ENCODE measurements at places on chromosomes 4 and X.

- DNase-seq: no peak
These were observed 69.8 kb upstream of the RAI2 start for GRCh38 chrX:17930850-17931249.

DNA sequence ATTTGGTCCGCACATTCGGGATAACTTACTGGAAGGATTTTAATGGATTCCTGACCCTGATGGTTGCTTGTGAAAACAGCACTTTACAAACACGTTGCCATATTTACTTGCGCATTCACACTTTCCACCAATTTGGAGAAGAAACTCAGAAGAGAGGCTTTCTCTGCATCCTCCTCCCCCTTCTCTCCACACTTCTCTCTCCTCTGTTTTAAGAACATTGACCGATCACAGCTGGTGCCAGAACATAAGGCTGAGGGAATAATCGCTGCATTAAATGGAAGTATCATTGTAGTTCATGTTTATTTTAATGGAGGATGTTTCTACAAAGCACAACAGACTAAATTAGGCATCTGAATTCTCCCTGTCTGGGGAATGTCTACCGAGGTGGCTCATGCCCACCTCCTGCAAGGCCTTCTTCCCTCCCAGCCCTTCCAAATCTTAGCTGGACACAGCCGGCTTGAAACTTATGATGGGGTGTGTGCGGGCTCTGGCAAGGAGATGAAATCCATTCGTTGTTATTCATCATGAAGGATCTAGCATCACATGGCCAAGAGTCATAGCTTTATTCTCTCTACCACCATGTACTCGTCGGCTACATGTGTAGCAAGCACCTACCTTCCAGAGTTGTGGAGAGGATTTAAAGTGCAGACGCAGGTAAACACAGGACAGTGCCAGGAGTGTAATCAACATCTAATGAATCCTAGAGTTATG is 204.1 kb downstream of the LDB2 start:
- DNase-seq: no peak

DNA sequence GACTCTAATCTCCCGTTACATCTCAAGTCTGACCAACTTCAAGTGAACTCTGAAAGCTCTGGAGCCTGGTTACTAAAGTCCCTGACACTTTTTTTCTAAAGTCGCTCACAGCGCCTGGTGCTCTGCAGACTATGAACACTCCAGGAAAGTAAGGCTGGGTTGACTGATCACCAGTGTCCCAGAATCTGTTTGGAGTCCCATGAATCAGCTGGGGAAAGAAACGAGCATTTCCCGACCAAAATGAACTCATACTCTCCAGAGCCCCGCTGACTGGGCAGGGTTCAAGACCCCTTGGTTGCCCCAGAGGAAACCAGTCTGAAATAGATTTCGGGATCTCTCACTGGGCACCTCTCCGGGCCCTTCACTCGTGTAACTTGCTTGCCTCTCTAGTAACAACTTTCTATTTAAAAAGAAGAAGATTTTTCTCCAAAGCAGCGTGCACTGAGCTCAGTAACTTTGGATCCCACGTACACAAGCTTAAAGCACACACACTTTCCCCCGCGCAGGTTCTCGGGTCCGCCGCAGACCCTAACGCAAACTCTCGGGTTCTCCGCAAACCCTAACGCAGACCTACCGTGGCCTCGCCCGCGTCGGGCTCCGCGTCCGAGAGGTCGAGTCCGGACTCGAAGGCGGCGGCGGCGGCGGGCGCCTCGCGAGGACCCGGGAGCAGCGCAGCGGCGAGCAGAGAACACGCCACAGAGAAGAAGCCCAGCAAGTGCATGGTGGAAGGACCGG is 964 bp downstream of the VEGFC start:
- no peak for DNase-seq

GRCh38 chrX:10079231-10079630 is 77.5 kb upstream of the CLCN4 start:
- no peak for DNase-seq

- no peak for DNase-seq
These were observed 255.8 kb upstream of the GK2 start for GRCh38 chr4:79663865-79664264.

DNA sequence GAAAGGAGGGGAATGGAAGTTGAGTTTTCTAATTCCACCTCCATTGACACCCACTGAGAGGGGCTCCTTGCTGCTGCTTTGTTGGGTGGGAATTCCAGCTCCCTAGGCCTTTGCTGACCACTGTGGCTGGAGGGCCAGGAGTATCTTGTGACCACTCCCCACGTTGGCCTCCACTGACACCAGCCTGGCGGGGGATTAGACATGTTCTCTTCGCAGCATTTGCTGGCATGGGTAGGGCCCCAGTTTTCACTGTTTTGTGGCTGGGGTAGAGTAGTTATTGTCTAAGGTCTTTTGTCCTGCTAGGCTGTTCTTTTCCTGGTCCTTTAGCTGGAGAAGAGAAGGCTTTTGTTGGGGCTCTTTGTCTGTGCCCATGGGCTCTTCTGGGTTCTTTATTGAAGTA is 116.7 kb downstream of the CDKL5 start:
- no peak for DNase-seq

- no peak for DNase-seq
These were observed 24.8 kb upstream of the UXT start for GRCh38 chrX:47683829-47684205.

- no peak for DNase-seq
These were observed 191.6 kb downstream of the DLG3 start for GRCh38 chrX:70636218-70636617.

DNA sequence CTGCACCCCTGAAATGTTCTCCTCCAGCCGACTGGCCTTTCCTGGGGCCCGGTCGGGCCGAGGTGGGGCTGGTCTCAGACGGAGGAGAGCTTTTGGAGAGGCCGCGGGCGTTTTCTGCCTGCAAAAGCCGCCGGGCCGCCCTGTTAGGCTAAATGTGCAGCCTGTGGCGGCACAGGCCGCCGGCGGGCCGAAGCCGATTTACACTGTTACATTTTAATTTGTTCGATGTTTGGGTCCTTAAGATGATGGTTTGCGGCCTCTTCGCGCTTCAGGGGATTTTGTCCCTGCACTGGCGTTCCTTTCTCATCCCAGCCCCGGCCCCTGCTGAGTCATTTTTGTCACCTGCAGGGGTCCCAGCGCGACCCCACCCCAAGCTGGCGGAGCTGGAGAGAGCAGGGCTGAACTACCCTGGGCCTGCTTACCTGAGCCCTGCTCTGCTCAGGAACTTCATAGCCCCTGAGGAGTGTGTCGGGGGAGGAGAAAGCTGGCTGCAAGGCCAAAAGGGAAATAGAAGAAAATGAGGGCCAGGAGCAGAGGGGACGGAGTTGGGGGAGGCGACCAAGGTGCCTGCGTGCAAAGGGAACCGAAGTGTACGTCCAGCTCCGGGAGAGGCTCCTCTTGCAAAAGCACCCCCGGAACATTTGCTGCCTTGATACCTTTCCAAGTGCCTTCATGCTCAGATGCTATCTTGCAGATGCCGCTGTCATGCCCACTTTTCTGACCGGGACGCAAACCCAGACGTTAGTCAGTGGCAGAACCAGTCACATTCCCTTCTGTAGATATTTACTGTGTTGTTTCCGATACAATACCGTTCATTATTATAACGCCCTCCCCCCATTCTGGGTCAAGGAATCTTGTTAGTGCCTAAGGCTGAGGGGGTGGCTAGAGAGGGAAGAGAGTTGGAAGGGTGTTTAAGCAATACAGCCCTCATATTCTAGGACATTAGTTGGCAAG is 977 bp upstream of the RBBP7 start:
- DNase-seq: peak; percentile 4

DNA sequence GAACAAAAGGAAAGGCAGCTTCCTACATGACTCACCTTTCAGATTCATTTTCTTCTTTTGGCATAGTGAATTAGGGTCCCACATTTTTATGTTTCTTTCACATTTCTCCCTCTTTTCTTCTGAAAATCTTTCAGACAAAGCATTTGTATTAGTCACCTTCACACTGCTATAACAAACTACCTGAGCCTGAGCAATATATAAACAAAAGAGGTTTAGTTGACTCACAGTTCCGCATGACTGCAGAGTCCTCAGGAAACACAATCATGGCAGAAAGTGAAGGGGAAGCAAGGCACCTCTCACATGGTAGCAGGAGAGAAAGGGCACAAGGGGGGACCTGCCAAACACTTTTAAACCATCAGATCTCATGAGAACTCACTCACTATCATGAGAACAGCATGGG is 36.9 kb downstream of the MAGEA9 start:
- DNase-seq: no peak

DNA sequence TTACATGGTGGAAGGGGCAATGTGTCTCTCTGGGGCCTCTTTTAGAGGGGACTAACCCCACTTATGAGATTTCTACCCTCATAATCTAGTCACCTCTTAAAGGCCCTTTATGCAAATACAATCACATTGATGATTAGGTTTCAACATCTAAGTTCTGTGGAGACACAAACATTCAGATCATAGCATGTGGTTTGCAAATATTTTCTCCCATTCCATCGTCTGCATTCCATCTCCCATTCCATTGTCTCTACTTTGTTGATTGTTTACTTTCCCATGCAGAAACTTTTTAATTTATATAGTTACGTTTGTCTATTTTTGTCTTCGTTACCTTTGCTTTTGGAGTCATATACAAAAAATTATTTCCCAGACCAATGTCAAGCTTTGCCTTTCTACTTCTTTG is 927.5 kb upstream of the INTU start:
- DNase-seq: no peak

GRCh38 chrX:2608638-2609430 is 82.3 kb upstream of the CD99 start:
- DNase-seq: no peak

DNA sequence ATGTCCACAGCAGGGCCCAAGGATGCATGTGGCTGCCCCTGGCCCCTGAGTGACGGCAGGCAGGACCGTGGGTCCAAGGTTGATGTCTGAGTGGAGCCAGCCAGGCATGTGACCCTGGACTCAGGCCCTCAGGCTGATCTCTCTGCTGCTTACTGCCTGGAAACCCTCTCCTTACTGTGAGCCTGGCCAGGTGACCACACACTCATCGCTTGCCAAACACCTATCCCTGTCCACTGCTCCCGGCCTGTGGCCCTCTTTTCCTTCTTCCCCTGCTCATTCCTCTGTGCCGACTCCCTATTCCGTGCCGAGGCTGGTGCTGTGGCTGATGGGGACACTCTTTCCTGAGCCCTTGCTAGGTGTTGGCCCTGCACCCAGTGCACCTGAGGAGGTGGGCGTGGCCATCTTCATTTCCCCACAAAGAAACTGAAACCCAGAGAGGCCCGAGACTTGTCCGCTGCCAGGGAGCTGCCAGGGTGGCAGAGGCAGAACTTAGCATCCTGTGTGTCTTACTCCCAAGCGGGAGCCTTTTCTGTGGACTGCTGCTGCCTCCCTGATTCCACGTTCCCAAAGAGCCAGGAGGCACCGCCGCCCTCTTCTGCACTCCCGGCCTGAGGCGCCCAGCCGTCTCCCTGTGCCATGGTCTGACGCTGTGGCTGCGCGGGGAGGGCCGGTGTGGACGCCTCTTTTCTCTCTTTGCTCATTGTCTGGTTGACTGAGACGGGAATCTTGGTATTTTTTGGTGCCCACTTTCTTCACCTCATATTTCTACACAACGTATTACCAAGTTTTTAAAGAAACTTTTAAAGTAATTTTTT is 11.2 kb upstream of the RNF4 start:
- DNase-seq: no peak

- no peak for DNase-seq
These were observed 146.2 kb upstream of the SH3RF1 start for GRCh38 chr4:169416997-169417396.

DNA sequence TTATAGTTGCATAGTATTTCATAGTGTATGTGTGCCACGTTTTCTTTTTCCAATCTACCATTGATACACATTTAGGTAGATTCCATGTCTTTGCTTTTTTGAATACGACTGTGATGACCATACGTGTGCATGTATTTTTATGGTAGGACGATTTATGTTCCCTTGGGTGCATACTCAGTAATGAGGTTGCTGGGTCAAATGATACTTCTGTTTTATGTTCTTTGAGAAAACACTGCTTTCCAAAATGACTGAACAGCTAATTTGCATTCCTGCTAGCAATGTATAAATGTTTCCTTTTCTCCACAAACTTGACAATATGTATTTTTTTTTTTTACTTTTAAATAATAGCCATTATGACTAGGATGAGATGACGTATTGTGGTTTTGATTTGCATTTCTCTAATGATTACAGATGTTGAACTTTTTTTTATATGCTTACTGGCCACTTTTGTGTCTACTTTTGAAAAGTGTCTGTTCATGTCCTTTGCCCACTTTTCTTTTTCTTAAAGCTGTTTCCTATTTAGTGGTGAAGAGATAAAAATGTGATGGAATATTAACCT is 969.5 kb upstream of the NDST4 start:
- DNase-seq: no peak

- no peak for DNase-seq
These were observed 102.8 kb upstream of the MXRA5 start for GRCh38 chrX:3449287-3449686.

DNA sequence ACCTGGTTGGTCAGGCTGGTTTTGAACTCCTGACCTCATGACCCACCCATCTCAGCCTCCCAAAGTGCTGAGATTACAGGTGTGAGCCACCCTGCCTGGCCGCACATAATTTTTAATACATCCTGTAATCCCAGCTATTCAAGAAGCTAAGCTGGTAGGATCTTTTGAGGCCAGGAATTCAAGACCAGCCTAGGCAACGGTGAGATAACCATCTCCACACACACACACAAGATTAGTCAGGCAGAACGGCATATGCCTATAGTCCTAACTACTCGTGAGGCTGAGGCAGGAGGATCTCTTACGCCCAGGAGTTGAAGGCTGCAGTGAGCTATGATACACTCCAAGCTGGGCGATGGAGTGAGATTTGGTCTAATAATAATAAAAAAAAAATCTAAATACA is 212.4 kb upstream of the NEIL3 start:
- DNase-seq: no peak

DNA sequence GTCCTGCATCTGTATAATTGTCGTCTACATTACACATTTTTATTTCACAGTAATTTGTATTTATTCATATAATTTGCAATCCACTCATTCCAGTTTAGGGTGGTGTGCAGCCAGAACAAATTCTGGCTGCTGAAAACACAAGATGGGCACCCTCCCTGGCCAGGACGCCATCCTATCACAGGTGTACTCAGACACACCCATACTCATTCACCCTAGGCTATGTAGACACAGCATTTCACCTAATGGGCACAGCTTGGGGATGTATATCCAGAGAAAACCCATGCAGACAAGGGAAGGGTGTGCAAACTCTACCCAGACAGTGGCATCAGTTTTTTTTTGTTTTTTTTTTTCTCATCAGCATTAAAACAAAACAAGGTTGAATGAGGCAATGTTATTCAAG is 73.1 kb downstream of the HMGB2 start:
- no peak for DNase-seq

DNA sequence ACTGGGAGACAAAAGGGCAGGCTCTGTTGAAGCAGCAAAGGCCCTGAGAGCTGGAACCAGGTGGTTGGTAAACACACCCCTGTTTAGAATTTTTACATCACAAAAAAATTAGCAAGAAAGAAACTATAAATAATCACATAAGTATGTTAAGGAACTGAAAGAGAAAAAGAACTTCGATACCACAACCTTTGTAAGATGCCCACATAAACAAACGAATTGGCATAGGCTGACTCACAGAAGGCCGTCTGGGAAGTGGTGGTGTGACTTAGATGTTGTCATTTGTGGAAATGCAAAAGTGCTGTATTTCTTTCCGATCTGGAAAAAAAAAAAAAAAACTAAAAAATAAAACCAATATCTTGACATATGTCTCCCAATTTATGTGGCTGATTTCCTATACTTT is 235.1 kb downstream of the USP46 start:
- DNase-seq: no peak

GRCh38 chr4:174910271-174910670 is 7.9 kb upstream of the ADAM29 start:
- DNase-seq: no peak
